Stomach (tissue), 19 donors: ENCODE measurements at places on chromosomes 4 and X. TPM values are rescaled to one million over a fixed set of nuclear protein-coding genes. Genes with fewer than 3 reads are reported as not detected.

GRCh38 chr4:183185018-183185417 lies 86.0 kb downstream of the WWC2 start:
- H3K27ac ChIP-seq = no peak overlapping the region
- H3K4me1 ChIP-seq = no peaks in the 10 kb centered on the region
- DNase-seq = no peak
- no peak overlapping the region for H3K4me3 ChIP-seq
- no peaks in the 10 kb centered on the region for H3K27me3 ChIP-seq
- no peaks in the 10 kb centered on the region for H3K36me3 ChIP-seq

- H3K4me1 ChIP-seq = peaks cover 22% of the 10 kb centered on the region
- H3K4me3 ChIP-seq = no peak overlapping the region
- peak overlapping the region; percentile 51 for H3K27ac ChIP-seq
- peak; percentile 34 for DNase-seq
- H3K27me3 ChIP-seq = no peaks in the 10 kb centered on the region
- no peaks in the 10 kb centered on the region for H3K36me3 ChIP-seq
Observed at GRCh38 chr4:37422102-37422501, 177.6 kb downstream of the NWD2 start.

- H3K27ac ChIP-seq = no peak overlapping the region
- DNase-seq = no peak
- H3K27me3 ChIP-seq = no peaks in the 10 kb centered on the region
- H3K36me3 ChIP-seq = no peaks in the 10 kb centered on the region
Observed at GRCh38 chr4:99593781-99594641, 19.4 kb downstream of the MTTP start.

- H3K27me3 ChIP-seq = no peaks in the 10 kb centered on the region
- H3K4me3 ChIP-seq = no peak overlapping the region
- H3K27ac ChIP-seq = no peak overlapping the region
- DNase-seq = no peak
Observed at GRCh38 chr4:83731609-83732008, 195.7 kb downstream of the GPAT3 start.

GRCh38 chr4:145345401-145345800 lies 136.3 kb upstream of the SMAD1 start:
- H3K27me3 ChIP-seq = no peaks in the 10 kb centered on the region
- peaks cover 1% of the 10 kb centered on the region for H3K4me1 ChIP-seq
- H3K4me3 ChIP-seq = no peak overlapping the region
- H3K27ac ChIP-seq = no peak overlapping the region

- no peak overlapping the region for H3K27ac ChIP-seq
- H3K27me3 ChIP-seq = no peaks in the 10 kb centered on the region
- H3K36me3 ChIP-seq = no peaks in the 10 kb centered on the region
- no peak overlapping the region for H3K4me3 ChIP-seq
Observed at GRCh38 chrX:38205039-38205438, 15.6 kb downstream of the SRPX start.

DNA sequence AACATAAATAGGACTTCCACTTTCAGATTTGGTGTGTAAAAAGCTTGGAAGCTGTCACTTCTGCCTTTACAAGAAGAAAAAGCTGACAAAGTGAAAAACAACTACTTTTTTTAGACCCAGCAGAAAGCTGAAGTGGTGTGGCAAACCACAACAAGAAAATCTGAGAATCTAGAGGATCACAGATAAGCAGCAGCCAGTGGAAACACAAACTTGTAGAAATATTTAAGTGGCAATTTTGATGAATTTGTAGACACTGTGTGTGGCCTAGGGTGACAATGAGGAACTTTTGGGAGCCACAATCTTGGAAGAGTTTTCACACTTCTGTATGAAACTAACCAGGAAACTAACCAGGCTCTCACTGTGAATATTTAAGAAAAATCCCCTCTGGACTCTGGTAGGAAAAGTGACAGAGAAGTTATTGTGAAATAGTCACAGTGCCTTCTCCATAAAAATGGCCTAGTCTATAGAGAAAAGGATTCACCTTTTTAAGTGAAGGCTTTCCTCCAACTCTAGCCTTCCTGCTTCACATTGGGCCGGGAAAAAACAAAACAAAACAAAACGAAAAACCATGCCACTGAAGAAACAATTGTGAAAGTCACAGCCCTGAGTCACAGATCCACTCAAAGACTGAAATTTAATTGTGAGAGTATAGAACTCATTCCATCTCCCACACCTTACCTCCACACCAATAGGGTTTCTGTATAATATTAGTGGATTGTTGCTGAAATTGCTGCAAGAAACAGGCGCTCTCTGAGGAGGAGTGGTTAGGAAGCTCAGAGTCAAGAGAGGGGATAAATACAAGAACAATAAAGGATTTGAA lies 26.7 kb upstream of the GUCY1A1 start:
- no peak overlapping the region for H3K27ac ChIP-seq
- no peaks in the 10 kb centered on the region for H3K4me1 ChIP-seq
- no peaks in the 10 kb centered on the region for H3K27me3 ChIP-seq
- H3K4me3 ChIP-seq = no peak overlapping the region

DNA sequence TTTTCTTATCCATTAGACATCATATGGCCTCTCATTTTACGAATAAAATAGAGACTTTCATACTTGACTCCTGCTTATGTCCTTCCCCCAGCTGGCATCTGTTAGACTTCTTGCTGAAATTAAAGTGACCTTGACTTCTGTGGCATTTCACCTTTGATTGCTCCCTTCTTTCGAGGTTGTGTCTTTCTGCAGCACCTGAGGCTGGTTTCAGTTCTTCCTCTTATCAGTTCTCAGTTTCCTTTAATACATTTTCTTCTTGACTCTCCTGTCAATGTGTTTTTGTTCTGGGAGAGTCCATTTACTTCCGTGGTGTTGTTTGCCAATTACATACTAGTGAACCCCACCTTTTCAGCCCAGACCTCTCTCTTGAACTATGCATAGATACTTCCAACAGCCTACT lies 81.6 kb downstream of the RBPJ start:
- no peaks in the 10 kb centered on the region for H3K27me3 ChIP-seq
- peaks cover 16% of the 10 kb centered on the region for H3K36me3 ChIP-seq
- H3K4me1 ChIP-seq = peaks cover 8% of the 10 kb centered on the region

DNA sequence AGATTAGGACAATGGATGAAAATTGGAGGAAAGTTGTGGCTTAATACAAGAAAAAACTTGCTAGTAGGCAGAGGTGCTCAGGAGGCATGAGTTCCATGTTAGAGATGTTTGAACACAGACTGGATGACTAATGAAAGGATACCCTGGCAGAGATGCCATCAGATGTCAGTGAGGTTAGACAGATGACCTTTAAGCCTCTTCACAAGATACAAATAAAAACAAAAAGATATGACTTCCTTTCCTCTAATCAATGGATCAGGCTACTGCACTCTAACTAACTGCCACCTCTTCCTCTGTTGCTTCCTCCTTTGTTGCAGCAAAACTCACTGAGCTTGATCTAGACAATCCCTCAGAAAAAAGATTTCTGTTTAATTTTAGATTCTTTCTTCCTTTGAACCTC lies 14.7 kb downstream of the STAP1 start:
- no peaks in the 10 kb centered on the region for H3K36me3 ChIP-seq
- H3K27ac ChIP-seq = no peak overlapping the region
- H3K4me3 ChIP-seq = no peak overlapping the region
- H3K4me1 ChIP-seq = no peaks in the 10 kb centered on the region
- DNase-seq = no peak

GRCh38 chr4:54783402-54784110 lies 125.8 kb downstream of the KIT start:
- no peaks in the 10 kb centered on the region for H3K27me3 ChIP-seq
- no peak overlapping the region for H3K4me3 ChIP-seq
- H3K36me3 ChIP-seq = no peaks in the 10 kb centered on the region
- H3K4me1 ChIP-seq = peaks cover 14% of the 10 kb centered on the region
- peak overlapping the region; percentile 65 for H3K27ac ChIP-seq

- no peaks in the 10 kb centered on the region for H3K4me1 ChIP-seq
- no peak for DNase-seq
- H3K4me3 ChIP-seq = no peak overlapping the region
- H3K27ac ChIP-seq = no peak overlapping the region
- H3K36me3 ChIP-seq = no peaks in the 10 kb centered on the region
- H3K27me3 ChIP-seq = no peaks in the 10 kb centered on the region
Observed at GRCh38 chr4:150050566-150050965, 27.7 kb upstream of the DCLK2 start.

DNA sequence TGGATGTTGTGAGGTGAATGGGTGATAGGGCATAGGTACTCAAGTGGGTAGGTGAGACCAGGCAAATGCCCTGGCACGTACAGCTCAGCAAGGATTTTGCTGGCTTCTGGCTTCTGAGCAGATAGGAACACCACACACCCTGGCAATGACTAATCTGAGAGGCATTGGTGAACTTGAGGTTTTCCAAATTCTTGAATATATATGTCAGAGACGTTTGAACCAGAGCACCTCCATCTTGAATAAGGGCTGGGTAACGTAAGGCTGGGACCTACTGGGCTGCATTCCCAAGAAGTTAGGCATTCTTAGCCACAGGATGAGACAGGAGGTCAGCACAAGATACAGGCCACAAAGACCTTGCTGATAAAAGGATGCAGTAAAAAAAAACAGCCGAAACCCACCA lies 204.5 kb downstream of the NLGN4X start:
- DNase-seq = no peak
- H3K36me3 ChIP-seq = no peaks in the 10 kb centered on the region
- H3K4me3 ChIP-seq = no peak overlapping the region
- no peaks in the 10 kb centered on the region for H3K27me3 ChIP-seq

- no peaks in the 10 kb centered on the region for H3K4me1 ChIP-seq
- no peak overlapping the region for H3K27ac ChIP-seq
- H3K4me3 ChIP-seq = no peak overlapping the region
- no peaks in the 10 kb centered on the region for H3K36me3 ChIP-seq
Observed at GRCh38 chr4:79121223-79121622, 182.0 kb upstream of the PAQR3 start.

- H3K4me3 ChIP-seq = no peak overlapping the region
- DNase-seq = no peak
- no peak overlapping the region for H3K27ac ChIP-seq
- H3K36me3 ChIP-seq = peaks cover 31% of the 10 kb centered on the region
Observed at GRCh38 chr4:1907848-1908525, 36.8 kb downstream of the NSD2 start.

GRCh38 chrX:120794525-120794975 lies 81.1 kb downstream of the CT47B1 start:
- no peaks in the 10 kb centered on the region for H3K27me3 ChIP-seq
- no peak overlapping the region for H3K27ac ChIP-seq
- H3K4me3 ChIP-seq = no peak overlapping the region
- H3K4me1 ChIP-seq = peaks cover 3% of the 10 kb centered on the region
- DNase-seq = no peak

GRCh38 chr4:2142630-2143427 lies 83.7 kb downstream of the NAT8L start:
- DNase-seq = no peak
- H3K4me3 ChIP-seq = no peak overlapping the region
- H3K27ac ChIP-seq = no peak overlapping the region
- no peaks in the 10 kb centered on the region for H3K36me3 ChIP-seq

- no peak for DNase-seq
- no peak overlapping the region for H3K27ac ChIP-seq
- no peak overlapping the region for H3K4me3 ChIP-seq
- peaks cover 3% of the 10 kb centered on the region for H3K27me3 ChIP-seq
Observed at GRCh38 chrX:39900777-39901170, 197.0 kb downstream of the BCOR start.

GRCh38 chr4:61380865-61381264 lies 180.7 kb downstream of the ADGRL3 start:
- H3K4me1 ChIP-seq = no peaks in the 10 kb centered on the region
- no peak for DNase-seq
- H3K27me3 ChIP-seq = no peaks in the 10 kb centered on the region
- no peaks in the 10 kb centered on the region for H3K36me3 ChIP-seq
- H3K27ac ChIP-seq = no peak overlapping the region
- no peak overlapping the region for H3K4me3 ChIP-seq

GRCh38 chr4:29009908-29010307 lies 1710.3 kb upstream of the PCDH7 start:
- DNase-seq = no peak
- no peaks in the 10 kb centered on the region for H3K27me3 ChIP-seq
- no peaks in the 10 kb centered on the region for H3K36me3 ChIP-seq
- H3K27ac ChIP-seq = no peak overlapping the region

GRCh38 chrX:3076416-3076991 lies 35.2 kb downstream of the ARSF start:
- no peaks in the 10 kb centered on the region for H3K27me3 ChIP-seq
- no peak overlapping the region for H3K4me3 ChIP-seq
- no peak for DNase-seq
- no peaks in the 10 kb centered on the region for H3K4me1 ChIP-seq
- no peaks in the 10 kb centered on the region for H3K36me3 ChIP-seq

- H3K27ac ChIP-seq = no peak overlapping the region
- H3K4me3 ChIP-seq = no peak overlapping the region
- H3K27me3 ChIP-seq = no peaks in the 10 kb centered on the region
- H3K4me1 ChIP-seq = no peaks in the 10 kb centered on the region
Observed at GRCh38 chrX:72392042-72392441, 86.3 kb upstream of the CITED1 start.

- H3K27ac ChIP-seq = no peak overlapping the region
- H3K27me3 ChIP-seq = no peaks in the 10 kb centered on the region
- H3K4me1 ChIP-seq = no peaks in the 10 kb centered on the region
- DNase-seq = no peak
- no peaks in the 10 kb centered on the region for H3K36me3 ChIP-seq
- no peak overlapping the region for H3K4me3 ChIP-seq
Observed at GRCh38 chr4:84994280-84994679, 27.8 kb upstream of the WDFY3 start.

GRCh38 chr4:156248917-156249316 lies 295.3 kb upstream of the CTSO start:
- H3K4me3 ChIP-seq = no peak overlapping the region
- no peak for DNase-seq
- H3K27ac ChIP-seq = no peak overlapping the region
- no peaks in the 10 kb centered on the region for H3K4me1 ChIP-seq
- H3K27me3 ChIP-seq = no peaks in the 10 kb centered on the region
- H3K36me3 ChIP-seq = no peaks in the 10 kb centered on the region

DNA sequence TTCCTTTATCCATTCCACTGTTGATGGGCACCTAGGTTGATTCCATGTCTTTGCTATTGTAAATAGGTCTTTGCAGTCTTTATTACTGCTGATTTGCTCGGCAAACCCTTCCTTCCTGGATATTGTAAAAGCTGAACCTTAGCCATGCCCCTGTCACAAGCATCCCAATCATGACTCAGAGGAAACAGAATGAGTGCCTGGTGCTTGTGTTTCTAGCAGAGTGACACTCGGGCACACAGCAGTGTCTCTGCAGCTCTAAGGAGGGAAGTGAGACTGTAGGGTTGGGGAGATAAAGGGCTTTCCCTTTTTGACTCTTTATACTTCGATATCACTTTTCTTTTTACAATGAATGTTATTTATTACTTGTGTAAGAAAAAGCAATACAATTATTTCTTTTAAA lies 83.3 kb downstream of the AKAP4 start:
- H3K4me1 ChIP-seq = no peaks in the 10 kb centered on the region
- DNase-seq = no peak
- H3K4me3 ChIP-seq = no peak overlapping the region
- no peaks in the 10 kb centered on the region for H3K36me3 ChIP-seq
- H3K27me3 ChIP-seq = no peaks in the 10 kb centered on the region
- H3K27ac ChIP-seq = no peak overlapping the region

- no peak overlapping the region for H3K4me3 ChIP-seq
- H3K36me3 ChIP-seq = no peaks in the 10 kb centered on the region
- H3K4me1 ChIP-seq = no peaks in the 10 kb centered on the region
- H3K27me3 ChIP-seq = no peaks in the 10 kb centered on the region
Observed at GRCh38 chr4:159451006-159451405, 348.1 kb downstream of the RAPGEF2 start.

CT83 gene
- total RNA-seq = not detected

CT45A10 gene
- not detected for total RNA-seq

NEXMIF gene
- total RNA-seq = 2.9 TPM

PGAM4 gene
- not detected for total RNA-seq

XKRX gene
- total RNA-seq = 0.92 TPM

SUV39H1 gene
- 4.5 TPM for total RNA-seq
